H9 (cell line): ENCODE measurements at places on chromosomes 7 and 10.

DNA sequence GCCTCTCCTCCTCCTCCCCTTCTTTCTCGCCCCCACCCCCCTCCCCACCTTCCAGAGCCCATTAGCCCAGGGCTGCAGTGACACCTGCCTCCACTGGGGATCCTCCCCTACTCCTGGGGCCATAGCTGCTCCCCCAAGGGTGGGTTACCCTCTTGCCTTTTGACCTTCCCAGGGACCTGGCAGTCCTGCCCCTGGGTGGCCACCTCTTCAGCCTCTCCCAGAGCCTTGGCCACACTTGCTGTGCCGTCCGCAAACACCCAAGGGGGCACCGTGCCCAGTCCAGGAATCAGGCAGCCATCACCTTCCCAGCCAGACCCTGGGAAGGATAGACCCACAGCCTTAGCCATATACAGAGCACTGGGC lies 19.8 kb upstream of the CLDN4 start:
- DNase-seq: no peak
- H3K27me3 ChIP-seq: no peaks in the 10 kb centered on the region
- H3K4me3 ChIP-seq: no peak overlapping the region

- DNase-seq: no peak
- no peaks in the 10 kb centered on the region for H3K27me3 ChIP-seq
- H3K27ac ChIP-seq: no peak overlapping the region
- H3K4me1 ChIP-seq: peaks cover 12% of the 10 kb centered on the region
These were observed 3.4 kb downstream of the PALD1 start for GRCh38 chr10:70481831-70482530.

GRCh38 chr7:120874016-120874415 lies 16.1 kb upstream of the TSPAN12 start:
- H3K27ac ChIP-seq: no peak overlapping the region
- no peaks in the 10 kb centered on the region for H3K36me3 ChIP-seq
- no peak overlapping the region for H3K4me3 ChIP-seq
- no peaks in the 10 kb centered on the region; the same call in 1 of the 2 replicates for H3K4me1 ChIP-seq

DNA sequence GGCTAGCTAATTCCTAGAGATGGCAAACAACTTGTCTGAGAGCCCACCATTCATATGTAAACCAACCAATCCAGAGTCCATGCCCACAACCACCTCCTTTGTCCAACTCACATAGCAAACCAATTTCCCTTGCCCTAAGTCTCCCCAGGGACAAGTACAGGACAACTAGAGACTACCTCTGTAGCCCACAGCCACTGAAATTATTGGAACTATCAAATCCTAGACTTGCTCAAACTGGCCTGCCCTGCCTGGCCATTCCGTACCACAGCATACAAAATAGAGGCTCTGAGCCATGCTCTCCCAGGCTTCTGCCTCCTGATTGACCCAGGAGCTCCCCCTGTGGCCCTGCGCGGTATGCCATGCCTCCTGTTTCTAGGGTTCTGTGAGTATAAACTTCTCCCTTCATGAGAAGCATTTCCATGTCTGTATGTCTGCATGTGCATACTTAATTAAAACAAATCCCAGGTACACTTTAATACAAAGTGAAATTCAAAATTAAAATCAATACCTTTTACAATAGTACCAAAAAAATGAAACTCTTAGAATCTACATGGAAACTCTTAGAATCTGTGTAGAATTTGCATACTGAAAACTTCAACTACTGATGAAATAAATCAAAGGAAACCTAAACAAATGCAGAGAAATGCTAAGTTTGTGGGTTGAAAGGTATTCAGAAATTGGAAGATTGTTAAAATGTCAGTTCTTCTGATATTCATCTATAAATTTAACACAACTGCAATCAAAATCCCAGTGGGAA lies 4.0 kb upstream of the HECW1 start:
- H3K27me3 ChIP-seq: no peaks in the 10 kb centered on the region
- peaks cover 5% of the 10 kb centered on the region; the same call in 1 of the 2 replicates for H3K4me1 ChIP-seq
- no peak overlapping the region for H3K27ac ChIP-seq
- peak overlapping the region; percentile 68; the same call in 2 of the 3 replicates for H3K4me3 ChIP-seq
- peak; percentile 88 for DNase-seq

DNA sequence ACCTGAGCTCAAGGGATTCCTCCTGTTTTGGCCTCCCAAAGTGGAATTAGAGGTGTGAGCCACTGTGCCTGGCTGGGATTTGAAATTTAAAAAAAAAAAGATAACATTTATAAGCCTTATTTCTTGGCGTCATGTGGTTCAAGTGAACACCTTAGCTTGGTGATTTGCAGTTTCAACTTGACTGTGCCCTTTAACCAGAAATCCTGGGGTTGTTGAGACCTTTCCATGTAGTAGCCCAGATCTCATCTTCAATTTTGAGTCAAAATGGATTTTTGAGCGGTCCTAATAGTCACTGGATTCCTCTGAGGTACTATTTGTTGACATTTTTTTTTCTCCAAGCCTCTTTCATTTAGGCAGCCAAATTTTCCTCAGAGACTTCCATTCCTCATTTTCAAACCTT lies 29.5 kb upstream of the FBXW4 start:
- H3K4me3 ChIP-seq: no peak overlapping the region
- DNase-seq: no peak
- H3K36me3 ChIP-seq: no peaks in the 10 kb centered on the region

- no peak for DNase-seq
- no peaks in the 10 kb centered on the region for H3K27me3 ChIP-seq
- H3K36me3 ChIP-seq: no peaks in the 10 kb centered on the region; the same call in 1 of the 3 replicates
- no peaks in the 10 kb centered on the region for H3K4me1 ChIP-seq
- no peak overlapping the region for H3K4me3 ChIP-seq
- no peak overlapping the region for H3K27ac ChIP-seq
These were observed 48.4 kb downstream of the C10orf71 start for GRCh38 chr10:49347342-49347741.

DNA sequence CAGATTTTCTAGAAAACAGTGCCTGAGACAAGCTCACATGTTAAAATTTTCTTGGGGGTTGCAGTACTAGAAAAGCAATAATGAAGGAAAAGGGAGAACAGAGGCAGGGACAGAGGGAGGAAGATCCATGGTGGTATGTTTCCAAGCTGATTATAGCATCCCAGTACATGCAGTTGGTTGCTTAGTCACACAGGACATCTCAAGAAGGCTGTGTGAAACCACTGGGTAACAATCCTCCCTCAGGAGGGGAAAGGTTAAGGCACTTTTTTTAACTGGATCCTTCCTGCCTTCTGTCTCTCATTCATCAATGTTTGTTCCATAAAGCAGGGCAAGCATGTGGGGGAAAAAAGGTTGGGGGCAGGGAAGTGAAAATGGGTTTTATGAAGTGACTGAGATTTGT lies 6.1 kb upstream of the IMMP2L start:
- no peaks in the 10 kb centered on the region for H3K27me3 ChIP-seq
- no peak overlapping the region for H3K4me3 ChIP-seq
